ENCODE measurements at places on chromosomes 1 and 21.

GRCh38 chr1:38964140-38964548 lies 22.5 kb upstream of the RHBDL2 start:
- no peak for DNase-seq

DNA sequence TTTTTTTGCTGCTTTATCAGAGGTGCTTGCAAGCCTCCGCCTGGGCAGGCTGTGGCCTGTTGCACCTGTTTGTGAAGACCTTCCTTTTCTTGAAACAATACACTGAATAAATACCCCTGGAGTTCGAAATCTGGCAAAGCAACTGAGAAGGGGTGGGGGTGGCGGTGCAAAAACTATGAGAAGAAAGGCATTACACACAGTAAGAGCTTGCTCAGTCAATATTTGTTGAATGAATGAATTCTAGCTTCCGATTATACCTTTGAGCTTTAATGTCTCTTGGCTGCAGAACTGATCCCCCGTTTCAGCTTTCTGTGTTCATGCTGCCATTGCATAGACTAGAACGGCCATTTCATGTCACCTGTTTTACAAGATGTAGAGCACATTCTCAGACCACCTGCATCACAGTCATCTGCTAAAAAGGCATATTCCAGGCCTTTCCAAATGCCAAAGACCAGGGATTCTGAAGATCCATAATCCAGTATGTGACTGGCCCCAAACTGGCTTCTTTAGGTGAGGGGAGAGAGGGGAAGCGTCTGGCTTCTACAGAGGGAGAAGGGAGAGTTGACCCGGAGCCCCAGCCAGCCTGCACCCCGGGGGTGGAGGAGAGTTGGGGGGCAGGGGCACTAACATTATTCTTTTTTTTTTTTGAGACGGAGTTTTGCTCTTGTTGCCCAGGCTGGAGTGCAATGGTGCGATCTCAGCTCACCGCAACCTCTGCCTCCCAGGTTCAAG lies 111.5 kb downstream of the ETS2 start:
- no peak for DNase-seq

DNA sequence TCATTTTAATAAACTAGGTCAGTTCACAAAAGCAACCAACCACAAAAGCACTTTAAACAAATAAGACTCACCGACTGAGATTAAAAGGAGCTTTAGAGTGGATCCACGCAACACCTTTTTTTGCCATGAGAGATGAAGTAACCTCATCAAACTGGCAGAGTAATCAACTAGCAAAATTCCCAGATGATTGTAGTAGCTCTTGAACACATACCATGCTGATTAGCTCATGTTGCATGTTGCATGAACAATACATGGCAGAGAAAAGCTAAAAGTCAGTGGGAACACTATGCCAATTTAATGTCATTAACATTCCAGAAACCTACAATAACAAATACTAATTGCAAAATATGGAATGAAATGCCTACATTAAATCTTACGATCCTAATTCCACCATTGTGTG lies 4.1 kb downstream of the WARS2 start:
- no peak for DNase-seq

GRCh38 chr1:94379615-94380014 lies 38.6 kb upstream of the ABCD3 start:
- DNase-seq, result no peak

GRCh38 chr1:178513278-178513983 lies 522 bp downstream of the TEX35 start:
- DNase-seq, result no peak

DNA sequence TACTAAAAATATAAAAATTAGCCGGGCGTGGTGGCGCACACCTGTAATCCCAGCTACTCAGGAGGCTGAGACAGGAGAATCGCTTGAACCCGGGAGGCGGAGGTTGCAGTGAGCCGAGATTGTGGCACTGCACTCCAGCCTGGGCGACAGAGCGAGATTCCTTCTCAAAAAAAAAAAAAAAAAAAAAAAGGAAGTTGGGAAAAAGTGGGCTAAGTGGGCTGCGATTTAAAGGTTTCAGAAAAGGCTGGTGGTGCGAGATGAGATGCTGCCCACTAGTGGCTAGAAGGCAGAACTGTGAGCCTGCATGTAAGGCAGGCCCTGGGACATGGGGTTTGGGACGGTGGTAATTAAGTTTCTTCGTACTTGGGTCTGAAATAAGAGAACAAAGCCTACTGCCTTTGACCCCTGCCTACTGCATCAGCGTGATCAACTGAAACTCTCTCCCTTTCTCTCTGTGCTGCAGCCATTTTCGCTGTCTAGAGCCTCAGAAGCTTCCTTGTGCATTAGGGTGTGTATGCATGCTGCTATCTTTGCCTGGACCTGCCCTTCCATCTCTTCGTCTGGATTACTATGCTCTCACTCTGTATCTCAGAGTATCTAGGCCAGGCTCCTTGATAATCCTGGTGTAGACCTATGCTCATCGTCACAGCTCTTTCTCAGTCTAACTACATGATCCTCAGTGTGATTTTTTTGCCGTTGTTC lies 12.4 kb downstream of the FMOD start:
- DNase-seq, result no peak
